ENCODE measurements at places on chromosomes 5 and 9.

GRCh38 chr9:93644397-93645088 lies 68.2 kb downstream of the PHF2 start:
- no peak for DNase-seq

DNA sequence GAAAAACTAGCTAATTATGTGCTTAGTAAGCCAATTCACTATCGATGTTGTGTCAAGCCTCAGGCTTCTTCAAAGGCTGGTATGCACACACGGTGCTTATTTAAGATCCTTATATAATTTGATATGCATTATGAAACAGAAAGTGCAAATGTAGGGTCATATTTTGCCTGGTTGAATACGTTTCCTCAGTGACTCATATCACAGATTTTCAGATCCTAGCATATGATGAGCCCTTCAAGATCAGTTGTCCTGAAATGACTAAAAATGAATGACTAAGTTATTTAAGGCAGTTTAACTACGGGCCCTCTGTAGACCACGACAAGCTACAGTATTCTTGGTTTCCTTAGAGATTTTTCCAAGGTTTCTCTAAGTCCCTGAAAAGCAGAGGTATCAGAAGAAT lies 778.3 kb downstream of the PRELID2 start:
- peak; percentile 80 for DNase-seq

- DNase-seq: no peak
Measured at GRCh38 chr5:87845734-87846133, 422.9 kb downstream of the TMEM161B start.

DNA sequence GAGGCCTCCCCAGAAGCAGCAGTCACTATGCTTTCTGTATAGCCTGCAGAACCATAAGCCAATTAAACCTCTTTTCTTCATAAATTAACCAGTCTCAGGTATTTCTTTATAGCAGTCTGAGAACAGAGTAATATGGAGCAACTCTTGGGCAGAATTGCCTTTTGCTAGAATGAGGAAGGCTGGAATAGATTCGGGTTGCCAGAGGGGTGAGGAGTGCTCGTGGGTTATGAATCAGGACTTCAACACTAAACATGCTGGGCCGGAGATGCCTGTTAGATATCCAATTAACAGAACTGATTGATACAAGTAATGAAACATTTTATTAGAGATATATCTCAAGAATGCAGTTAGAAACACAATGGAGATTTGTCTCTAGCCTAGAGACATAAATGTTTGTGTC lies 140.9 kb upstream of the MAP3K1 start:
- no peak for DNase-seq

- no peak for DNase-seq
Measured at GRCh38 chr9:125920402-125920801, 173.2 kb downstream of the PBX3 start.

DNA sequence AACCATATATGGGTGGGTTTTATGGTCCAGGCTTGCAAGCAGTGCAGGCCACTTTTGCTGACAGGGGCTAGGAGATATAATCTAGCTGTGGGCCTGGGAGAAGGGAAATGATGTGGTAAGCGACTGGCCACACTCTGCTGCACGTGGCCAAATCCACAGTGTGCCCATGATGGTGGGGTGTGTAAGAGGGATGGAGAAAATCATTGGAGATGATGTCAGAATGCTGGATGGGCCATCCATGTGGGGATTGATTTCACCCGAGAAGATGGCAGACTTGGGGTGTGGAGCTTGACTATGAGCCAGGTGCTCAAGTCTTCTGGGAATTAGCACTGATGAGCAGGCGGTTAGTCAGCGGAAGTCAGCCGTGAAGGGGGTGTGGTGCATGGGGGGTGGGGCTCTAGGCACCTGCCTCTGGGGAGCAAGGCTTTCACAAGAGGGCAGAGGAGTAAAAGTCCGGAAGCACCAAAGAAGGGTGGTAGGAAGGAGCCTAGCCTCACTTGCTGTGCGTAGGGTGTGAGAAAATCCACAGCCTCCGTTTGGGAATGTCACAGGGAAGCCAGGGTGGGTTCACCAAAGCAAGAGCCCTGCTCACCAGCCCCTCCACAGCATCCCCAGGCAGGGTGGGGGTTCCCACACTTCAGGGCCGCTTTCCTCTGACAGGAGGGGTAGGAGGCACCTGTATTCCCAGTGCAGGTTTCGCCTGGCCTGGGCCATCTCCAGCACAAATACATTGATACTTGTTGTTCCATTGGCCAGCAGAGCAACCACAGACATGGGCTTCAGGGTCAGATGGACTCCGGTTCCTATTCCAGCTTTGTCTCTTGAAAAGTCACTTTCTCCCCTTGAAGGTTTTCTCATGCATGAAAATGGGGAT lies 44.5 kb upstream of the ANGPTL2 start:
- DNase-seq: peak; percentile 20

DNA sequence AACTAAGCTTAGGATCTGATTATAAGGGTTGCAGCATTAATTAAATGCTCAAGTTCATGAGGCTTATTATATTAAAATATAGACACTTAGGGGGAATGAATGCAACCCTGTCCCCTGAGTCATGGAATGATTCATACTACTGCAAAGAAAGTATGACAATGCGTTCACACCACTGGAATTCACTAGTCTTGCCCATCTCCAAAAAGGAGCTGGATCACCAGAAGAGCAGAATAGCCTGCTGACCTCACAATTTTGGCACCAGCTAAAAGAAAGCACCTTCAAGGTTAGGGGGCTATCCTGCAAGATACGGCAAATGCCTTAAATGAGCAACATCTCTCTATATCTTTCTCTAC lies 32.0 kb upstream of the TMED7 start:
- DNase-seq: peak; percentile 94

- DNase-seq: no peak
Measured at GRCh38 chr5:35308421-35308820, 78.1 kb upstream of the PRLR start.

GRCh38 chr5:6236858-6237481 lies 141.4 kb downstream of the MED10 start:
- no peak for DNase-seq
